NCI-H1417 treated with DMSO at 0.1 percent for 48 hours (cell line): ENCODE measurements at places on chromosomes 12 and 14.

DNA sequence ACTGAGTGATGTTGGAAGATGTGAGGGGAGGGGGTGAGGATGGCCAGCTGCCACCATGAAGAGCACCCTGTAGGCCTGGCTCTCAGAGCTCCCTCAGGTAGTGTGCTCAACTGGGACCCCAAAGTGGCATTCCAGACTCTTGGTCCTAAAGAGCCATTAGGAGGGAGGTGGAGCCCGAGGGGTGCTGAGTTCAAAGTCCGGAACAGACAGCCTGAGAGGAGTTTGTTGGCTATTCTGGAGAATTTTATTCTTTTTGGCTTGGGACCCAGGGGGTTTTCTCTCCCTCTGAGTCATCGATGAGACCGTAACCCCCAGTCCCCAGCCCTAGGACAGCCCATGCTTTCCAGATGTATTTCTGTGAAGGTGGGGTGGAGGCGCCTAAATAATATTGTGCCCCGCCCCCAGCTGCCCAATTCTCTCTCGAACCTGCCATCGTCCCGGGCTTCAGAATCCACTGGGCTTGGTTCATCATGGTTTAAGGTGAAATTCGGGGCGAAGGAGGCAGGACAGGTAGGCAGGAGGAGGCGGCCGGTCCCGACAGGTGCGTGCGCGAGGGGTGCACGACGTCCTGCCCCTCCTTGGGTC lies 690 bp upstream of the RBP5 start:
- no peak for DNase-seq

DNA sequence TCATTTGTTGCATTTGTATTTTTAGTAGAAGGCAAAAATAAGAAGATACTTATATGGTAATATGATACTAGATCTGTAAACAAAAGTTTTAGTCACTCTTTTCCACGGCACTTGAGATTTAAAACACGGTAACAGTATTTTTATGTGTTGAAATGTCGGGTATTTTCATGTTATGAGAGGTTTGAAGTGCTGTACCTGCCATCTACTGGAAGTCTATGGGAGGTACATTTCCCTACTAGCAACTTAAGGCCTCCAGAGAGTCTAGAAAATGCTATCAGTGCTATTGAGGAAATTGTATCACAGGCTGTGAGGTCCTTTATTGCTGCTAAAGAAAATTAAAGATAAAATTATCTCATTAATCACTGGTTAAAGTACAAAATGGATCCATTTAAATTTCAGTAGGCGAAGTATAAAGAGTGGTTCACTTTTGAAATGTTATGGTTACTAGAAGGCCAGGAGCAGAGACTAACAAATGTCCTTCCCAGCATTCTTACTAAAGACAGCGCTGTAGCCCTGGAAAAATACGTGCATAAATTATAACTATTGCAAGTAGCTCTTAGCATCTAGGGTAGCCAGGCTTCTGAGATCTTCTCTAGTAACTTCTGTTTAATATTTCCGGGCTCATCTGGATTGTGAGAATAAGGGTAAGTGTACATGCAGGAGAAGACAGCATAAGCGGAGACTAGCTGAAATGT lies 77.6 kb upstream of the PRKD1 start:
- peak; percentile 35 for DNase-seq

DNA sequence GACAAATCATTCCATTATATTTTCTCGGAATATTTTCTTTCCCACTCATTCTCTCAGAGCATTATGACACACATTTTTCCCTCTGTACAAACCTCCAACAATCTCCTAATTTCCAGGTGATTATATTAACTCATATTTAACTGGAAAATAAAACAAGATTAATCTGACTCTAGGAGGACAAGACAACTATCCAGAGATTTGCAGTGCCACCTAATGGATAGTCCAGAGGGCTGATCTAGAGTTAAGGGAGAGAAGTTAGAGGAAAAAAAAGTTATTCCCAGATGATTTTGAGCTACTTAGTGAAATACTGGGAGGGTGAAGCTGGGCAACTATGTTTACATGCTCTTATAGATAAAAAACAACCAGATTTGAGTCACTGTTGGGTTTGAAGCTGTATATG lies 161.7 kb downstream of the ALX1 start:
- DNase-seq: no peak

- DNase-seq: no peak
Measured at GRCh38 chr14:32724867-32725471, 213.7 kb upstream of the NPAS3 start.

- no peak for DNase-seq
Measured at GRCh38 chr12:66667906-66668305, 11.0 kb downstream of the GRIP1 start.

- no peak for DNase-seq
Measured at GRCh38 chr14:37600880-37601741, 5.7 kb downstream of the TTC6 start.

- no peak for DNase-seq
Measured at GRCh38 chr12:110741341-110742095, 1.2 kb downstream of the PPP1CC start.

DNA sequence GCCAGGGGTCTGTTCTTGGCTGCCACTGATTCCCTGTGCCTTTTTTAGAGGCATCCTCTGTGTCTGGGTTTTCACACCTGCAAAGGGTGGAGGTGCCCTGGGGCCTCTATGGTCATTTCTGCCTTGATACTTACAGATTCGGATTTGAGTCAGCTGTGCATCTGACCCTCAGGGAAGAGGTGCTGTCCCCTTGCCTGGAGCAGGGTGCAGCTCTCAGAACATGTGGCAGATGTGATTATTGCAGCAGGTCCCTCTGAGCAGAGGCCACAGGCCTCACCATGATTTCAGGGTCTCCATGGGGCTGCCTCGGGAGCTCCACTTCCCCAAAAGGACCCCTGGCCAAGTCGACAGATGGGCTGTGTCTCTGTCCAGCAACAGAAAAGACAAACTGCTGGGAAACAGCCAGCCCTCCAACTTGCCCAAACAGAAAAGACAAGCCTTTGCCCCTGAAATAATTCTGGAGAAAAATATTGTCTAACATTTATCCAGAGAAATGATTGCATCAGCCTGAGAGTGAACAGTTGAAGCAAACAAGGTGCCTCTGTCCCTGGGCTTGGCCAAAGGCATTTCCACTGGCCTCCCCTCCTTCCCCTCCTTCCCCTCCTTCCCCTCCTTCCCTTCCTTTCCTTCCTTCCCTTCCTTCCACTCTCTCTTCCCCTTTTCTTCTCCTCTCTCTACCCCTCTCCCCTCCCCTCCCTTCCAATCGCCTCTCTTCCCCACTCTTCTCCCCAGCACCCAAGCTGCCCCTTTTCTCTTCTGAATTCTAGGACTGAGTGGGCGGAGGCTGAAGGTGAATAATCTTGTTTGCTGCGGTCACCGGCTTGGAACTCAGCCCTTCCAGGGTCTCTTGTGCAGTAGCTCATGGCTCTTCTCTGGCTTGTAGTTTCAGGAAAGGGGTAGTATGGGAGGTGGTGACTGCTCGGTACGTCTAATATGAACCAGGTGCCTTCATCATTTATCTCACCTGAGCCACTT lies 676 bp downstream of the SERPINA3 start:
- DNase-seq: no peak

DNA sequence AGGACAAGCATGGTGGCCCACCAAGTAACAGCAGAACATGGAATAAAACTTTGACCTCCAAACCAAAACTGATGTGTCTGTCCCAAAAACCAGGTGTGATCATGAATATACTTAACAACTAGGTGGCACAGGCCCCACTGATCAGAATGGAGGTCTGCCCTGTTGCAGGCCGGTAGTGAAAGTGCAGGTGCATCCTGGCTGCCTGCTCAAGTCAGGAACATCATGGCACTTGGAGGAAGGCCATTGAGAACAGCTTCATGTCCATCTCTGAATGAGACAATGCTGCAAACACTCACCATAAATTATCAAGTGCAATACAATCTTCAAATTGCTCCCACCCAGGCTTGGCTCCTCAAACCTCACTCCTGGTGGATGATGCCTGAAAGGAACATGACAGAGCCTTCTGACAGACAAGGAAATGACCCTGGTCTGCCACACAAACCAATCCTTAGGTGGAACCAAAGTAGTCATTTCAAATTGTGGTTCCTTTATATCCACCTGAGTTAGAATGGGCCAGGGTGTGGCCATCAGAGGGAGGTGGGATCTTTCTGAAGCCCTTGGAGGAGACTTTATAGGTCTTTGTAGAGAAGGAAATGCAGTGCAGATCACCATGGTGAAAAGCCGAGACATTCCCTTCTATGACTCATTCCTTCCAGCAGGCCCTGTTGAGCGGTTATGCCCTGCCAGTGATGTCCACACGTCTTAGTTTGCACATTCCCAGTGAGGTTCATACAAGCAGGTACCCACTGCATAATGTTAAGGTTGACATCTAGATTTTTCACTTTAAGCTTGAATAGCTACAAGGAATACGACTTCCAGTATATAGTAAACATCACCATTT lies 36.0 kb downstream of the EGLN3 start:
- no peak for DNase-seq

DNA sequence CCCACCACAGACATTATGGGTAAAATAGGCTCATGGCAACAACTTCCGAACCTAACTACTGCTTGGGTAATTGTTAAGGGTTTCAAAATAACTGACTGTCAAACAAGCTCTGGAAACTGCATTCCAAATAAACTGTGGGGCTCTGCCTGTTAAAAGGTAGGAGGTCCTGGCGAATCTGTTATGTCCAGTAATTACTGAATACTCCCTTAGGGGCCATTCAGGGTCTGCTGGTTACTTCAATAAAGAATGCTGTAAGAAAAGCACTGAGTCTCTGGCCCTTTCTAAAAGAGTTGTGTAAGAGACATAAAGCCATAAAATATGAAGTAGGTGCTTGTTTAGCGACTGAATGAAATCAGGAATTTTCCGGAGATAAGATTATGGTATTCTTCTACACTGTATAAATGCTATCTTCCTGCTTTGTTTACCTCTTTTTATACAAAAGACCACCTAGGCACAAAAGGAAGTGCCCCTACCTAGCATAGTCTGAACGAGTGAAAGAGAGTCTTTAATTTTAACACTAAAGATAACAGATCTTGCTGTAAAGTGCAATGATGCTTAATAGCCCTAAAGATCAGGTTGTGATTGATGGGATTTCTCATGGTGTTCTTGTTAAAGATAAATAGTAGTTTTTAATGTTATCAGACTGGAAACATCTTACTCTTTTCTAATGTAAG lies 127.8 kb downstream of the FBXL14 start:
- no peak for DNase-seq

- no peak for DNase-seq
Measured at GRCh38 chr12:112537710-112538396, 119.1 kb downstream of the PTPN11 start.

DNA sequence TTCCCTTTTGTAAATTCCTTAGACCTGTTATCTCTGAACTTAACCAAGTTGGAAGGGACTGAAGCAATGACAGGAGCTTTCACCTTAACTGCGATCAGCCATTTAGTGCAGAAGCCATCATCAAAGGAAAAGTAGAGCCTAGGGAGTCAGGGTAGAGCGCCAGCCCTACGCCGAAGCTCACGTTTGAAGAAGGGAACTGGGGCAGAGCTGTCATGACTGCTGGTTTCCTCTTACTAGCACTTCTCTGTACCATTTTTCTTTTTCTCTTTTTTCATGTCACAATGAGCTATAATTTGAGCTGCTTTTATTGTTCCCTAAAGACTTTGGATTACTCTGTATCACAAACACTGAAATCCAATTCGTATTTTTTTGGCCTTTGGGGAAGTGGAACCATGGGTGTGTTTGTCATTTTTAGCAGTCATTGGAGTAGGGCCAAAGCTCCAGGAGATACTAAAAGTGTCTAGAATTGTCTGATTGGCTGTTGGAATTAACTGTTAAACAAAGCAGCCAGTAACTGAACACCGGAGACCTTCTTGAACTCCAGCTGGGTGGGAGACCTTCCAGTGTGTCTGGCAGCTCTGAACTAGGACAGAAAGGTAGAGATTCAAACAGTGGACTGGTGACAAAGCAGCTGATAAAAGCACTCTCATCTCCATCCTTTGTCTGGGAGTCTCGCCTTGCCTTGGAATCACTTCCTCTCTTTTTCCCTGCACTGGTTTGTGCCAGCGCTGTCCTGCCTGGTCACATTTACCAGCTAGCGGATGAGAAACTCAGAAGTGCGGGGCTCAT lies 9.1 kb downstream of the MTRFR start:
- no peak for DNase-seq

GRCh38 chr12:44019118-44019517 lies 183.2 kb downstream of the TMEM117 start:
- DNase-seq: no peak

GRCh38 chr12:96421014-96421413 lies 20.8 kb upstream of the CDK17 start:
- no peak for DNase-seq
